ENCODE measurements at places on chromosomes 13 and 19.

DNA sequence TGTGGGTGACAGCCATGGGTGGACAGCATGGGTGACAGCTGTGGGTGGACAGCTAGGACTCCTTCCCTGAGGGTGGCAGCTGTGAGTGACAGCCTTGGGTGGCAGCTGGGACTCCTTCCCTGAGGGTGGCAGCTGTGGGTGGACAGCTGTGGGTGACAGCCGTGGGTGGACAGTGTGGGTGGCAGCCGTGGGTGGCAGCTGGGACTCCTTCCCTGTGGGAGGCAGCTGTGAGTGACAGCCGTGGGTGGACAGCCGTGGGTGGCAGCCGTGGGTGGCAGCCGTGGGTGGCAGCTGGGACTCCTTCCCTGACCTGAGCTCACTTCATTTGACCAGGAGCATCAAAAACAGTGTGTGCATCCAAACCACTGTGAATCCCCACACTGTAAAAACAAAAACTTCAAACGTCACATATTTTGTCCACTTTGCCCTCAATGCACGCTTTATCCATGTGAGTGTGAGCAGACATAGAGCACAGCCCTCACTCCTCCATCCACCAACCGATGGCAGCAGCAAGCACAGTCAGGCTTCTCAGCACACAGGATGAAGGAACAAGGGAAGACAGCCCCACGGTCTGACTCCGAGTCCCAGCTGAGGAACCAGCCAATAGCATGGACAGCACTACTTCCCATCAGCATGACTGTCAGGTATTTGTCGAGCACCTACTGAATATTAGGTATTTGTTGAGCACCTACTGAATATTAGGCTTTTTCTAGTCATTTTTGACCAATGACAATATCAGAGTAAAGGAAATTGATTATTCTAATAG is 1.6 kb upstream of the CFAP97D2 start:
- no peak for DNase-seq

DNA sequence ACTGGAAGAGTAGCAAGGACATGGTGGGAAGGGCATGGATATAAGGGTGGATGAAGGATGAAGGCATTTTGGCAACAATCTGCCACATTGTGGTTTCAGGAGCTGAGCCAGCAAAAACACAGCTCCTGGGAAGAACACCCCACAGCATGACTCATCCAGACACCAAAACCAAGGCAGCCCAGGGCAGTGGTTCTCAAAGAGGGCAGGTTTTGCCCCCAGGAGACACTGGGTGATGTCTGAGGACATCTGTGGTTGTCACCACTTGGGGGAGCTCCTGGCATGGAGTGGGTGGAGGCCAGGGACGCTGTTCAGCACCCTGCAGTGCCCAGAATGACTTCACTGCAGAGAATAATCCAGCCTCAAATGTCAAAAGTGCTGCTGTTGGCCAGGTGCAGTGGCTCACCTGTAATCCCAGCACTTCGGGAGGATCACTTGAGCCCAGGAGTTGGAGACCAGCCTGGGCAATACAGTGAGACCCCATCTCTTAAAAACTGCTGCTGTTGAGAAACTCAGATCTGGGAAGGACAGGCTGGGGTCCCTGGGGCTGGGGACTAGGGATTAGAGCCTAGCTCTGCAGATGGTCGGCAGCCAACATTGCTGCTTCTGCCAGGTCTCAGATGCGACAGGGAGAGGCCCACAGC is 16.1 kb downstream of the ZFR2 start:
- no peak for DNase-seq

GRCh38 chr13:108225440-108225839 is 7.2 kb downstream of the ABHD13 start:
- DNase-seq: no peak

- DNase-seq: no peak
Measured at GRCh38 chr19:45645068-45645630, 6.0 kb upstream of the EML2 start.

GRCh38 chr13:24675806-24676570 is 4.2 kb upstream of the ATP12A start:
- DNase-seq: no peak

DNA sequence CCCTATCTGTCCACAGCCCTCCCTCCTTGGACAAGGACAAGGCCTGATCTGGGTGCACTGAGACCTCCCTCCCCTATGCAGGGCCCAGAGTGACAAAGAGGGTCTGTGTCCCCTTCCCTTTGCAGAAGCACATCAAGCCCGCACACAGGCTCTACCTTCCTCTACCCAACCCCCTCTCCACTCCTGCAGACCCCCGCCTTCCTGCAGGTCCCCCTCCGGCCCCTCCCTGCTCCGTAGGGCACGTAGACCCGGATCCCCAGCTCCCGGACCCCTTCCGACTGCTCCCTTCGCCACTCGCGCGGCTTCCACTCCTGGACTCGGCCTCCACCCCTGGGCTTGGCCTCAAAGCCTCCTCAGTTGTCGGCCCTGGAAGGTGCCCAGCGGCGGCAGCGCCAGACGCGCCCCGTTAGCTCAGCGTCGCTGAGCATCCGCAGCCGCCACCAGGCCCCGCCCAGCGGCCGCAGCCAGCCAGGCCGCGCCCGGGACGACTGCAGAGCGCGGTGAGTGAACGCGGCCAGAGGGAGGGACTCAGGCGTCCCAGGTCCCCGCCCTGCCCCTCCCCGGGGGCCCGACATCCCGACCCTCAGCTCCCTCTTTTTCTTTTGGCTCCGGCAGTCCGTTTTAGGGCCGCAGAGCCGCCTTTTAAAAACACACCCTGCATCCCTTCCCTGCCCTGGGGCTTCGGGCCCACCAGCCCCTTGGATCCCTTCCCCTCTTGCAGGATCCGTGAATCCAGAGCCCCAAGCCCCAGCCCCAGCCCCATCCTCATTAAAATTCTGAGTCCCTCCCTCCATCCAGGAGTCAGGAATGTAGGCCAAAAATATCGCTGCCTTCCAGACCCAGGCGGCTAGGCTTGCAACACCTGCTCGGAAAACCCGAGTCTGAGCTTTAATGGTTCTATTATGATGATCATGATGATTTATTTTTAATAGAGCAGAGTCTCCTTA is 1.5 kb upstream of the MYADM start:
- no peak for DNase-seq
